GM12864 (cell line): ENCODE measurements at places on chromosomes 2 and 18.

DNA sequence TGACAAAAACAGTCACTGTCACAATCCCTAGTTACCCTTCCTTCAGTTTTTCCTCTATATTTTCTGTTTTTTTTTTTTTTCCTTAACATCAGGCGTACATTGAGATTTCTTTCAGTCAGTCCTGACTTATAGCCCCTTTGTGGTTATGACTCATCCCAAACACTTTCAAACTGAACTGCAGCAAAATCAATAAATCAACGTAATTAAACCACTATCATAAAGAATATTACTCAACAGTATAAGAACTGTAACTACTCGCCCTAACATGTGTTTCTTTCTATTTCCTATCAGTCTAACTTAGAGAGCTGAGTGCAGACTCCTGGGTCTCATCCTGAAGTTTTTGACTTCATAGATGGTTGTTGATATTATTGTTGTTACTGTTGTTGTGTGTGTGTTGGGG is 523.5 kb downstream of the LRRTM4 start:
- DNase-seq, result no peak

DNA sequence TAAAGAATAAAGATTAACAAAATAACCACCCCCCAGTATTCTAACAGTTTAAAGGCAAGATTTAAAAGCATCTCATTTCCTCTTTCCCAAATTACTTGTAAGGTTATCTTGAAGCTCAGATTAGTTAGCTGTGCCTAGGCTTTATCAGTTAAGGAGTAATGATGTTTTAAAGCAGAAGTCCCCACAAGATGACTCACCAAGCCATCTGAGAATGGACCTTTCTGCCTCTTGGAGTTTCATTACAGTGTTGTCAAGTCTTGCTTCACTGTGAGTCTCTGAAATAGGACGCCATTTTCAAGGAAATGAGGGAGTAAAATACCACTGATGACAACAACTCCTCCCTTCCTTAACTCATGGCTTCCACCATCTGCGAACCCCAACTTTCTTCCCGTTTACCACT is 35.9 kb downstream of the ZNF385B start:
- DNase-seq, result no peak

DNA sequence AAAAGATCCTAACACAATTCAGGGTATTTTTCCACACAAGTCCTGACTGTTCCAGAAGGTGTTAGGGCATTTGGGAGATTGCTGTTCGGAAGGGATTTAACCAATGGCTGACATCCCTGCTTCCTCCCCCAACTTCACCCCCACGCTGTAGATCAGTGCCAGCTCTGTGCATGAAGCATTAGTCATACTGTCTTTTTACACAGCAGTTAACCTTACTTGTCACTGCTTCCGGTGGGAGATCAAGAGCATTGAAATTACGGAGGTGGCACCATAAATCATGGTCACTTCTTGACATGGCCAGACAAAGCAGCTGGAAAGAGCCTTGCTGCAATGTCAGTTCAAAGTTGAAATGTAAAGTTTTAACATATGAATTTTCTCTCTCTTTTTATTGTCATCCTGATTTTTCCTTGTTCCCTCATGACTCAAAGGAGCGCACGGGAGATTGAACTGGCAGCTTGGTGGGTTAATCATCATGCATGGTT is 70.2 kb downstream of the HRH4 start:
- DNase-seq, result no peak

GRCh38 chr2:184824597-184824996 is 226.3 kb downstream of the ZNF804A start:
- no peak for DNase-seq

DNA sequence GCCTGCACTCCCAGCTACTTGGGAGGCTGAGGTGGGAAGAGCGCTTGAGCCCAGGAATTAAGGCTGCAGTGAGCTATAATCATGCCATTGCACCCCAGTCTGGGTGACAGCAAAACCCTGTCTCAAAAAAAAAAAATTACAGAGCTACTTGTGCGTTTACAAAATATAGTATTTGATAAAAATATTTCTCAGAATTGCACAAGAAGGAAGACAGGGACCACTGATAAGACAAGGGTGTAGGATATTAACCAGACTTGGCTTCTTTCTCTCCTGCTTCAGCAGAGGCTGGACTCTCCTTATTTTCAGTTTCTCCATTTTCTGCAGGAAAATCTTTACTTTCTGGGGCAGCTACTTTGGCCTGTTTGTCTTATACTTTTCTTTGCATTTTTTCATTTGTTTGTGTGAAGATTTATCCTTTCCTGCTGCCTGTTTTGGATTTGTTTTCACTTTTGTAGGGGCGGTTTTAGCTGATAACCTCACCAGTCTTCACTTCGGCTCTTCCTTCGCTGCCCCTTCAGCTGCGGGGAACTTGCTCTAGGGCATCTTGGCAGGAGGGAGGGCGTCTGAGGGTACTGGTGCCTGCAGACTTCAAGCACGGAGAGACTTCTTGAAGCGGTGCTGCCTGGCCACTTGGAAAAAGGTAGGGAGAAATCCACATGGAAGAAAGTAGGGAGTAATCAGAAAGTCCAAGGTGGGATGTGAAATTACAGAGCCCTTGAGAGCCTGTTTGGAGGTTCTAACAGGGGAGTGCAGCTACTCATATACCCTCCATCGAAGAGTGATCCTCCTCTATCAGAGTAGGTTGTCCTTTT is 14.9 kb upstream of the ZDBF2 start:
- DNase-seq, result no peak
